ENCODE measurements at places on chromosomes 5 and 9.
A peak's percentile ranks its signal among the peaks of the same experiment; 100 is the strongest.

GRCh38 chr9:5820425-5820824 is 12.5 kb downstream of the ERMP1 start:
- DNase-seq, result no peak

DNA sequence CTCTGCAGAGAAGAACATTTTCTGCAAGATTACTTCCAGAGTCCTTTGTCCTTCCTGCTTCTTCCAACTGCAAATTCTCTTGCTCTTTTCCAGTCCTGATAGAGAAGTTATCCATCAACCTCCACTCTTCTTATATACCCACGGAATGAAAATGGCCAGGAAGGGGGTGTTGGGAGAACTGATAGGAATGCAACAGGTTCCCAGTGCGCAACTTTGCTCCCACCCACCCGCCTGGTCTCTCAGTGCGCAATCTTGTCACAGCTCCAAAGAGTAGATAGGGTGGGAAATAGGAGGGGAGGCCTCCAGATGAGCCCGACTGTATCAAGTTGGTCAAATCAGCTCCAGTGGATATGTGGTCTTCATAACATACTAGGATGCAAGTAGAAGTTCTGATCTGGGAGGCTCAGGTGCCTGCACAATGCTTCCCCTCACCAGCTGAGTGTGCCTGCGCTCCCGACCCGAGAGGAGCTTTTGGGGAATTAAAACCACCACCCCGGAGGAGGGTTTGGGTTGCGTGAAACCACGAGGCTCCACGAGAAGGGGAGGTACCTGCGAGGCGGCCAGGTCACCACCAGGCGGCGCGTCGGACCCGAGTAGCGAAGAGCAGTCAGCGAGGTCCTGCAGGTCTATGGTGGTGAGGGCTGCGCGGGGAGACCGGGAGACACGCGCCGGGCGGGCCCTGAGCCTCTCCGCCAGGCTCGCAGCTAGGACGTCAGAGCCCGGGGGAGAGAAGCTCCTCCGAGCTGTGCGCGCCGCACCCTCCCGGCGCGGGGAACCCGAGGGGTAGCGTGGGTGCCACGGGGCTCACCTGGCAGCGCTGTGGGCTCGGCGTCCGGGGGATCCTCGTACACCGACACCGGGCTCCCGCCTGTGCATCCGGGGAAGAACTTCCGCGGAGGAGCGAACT is 835 bp downstream of the MCIDAS start:
- DNase-seq, result peak; percentile 95

- DNase-seq, result no peak
Measured at GRCh38 chr5:36659411-36659810, 53.0 kb downstream of the SLC1A3 start.

- no peak for DNase-seq
Measured at GRCh38 chr9:113569472-113570060, 106.0 kb downstream of the RGS3 start.

- DNase-seq, result no peak
Measured at GRCh38 chr9:110370315-110370714, 32.7 kb upstream of the TXNDC8 start.

DNA sequence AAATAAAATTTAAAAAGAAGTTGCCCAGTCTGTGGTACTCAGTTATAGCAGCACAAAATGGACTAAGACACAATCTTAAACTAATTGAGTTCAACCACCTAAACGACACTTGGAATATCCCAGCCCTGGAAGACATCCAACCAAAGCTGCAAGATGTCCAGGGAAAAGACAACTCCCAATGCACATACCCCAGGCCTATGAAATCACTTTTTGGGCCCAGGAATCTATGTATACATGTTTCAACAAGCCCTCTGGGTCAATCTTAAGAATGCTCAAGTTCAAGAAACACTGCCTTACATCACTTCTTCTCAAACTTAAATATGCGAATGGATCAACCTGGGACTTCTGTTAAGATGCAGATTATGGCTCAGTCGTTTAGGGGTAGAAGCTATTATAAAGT is 148.6 kb downstream of the ELAVL2 start:
- DNase-seq, result no peak

GRCh38 chr9:8337834-8338766 is 538.5 kb upstream of the DMAC1 start:
- no peak for DNase-seq

- no peak for DNase-seq
Measured at GRCh38 chr9:112038017-112038408, 137.1 kb downstream of the SUSD1 start.

- DNase-seq, result peak; percentile 38
Measured at GRCh38 chr5:139294374-139295165, 1.0 kb downstream of the MATR3 start.

GRCh38 chr9:134509281-134509680 is 132.3 kb upstream of the COL5A1 start:
- DNase-seq, result no peak

- no peak for DNase-seq
Measured at GRCh38 chr9:119951090-119951489, 581.9 kb upstream of the BRINP1 start.

DNA sequence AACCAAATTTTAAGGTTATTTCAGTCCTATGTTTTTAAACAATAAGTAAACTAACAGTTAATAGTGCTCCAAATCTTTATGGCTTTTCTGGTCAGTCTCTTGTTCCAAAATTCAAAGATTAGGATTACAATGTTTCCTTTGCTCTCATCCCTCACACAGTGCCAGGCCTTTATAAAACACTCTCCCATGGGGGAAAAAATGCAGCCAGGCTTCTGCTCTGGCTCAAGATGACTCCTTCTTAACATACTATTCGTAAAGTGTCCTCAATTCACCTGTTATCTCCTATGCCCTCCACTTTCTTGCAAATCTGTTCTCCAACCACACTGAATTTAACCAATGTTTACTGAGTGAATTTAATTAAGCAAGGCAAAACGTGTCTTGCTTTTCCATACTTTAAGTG is 1.4 kb downstream of the CEP120 start:
- no peak for DNase-seq

- no peak for DNase-seq
Measured at GRCh38 chr5:158398360-158399201, 539.6 kb upstream of the CLINT1 start.

- no peak for DNase-seq
Measured at GRCh38 chr5:89991592-89991991, 418.0 kb downstream of the CETN3 start.

DNA sequence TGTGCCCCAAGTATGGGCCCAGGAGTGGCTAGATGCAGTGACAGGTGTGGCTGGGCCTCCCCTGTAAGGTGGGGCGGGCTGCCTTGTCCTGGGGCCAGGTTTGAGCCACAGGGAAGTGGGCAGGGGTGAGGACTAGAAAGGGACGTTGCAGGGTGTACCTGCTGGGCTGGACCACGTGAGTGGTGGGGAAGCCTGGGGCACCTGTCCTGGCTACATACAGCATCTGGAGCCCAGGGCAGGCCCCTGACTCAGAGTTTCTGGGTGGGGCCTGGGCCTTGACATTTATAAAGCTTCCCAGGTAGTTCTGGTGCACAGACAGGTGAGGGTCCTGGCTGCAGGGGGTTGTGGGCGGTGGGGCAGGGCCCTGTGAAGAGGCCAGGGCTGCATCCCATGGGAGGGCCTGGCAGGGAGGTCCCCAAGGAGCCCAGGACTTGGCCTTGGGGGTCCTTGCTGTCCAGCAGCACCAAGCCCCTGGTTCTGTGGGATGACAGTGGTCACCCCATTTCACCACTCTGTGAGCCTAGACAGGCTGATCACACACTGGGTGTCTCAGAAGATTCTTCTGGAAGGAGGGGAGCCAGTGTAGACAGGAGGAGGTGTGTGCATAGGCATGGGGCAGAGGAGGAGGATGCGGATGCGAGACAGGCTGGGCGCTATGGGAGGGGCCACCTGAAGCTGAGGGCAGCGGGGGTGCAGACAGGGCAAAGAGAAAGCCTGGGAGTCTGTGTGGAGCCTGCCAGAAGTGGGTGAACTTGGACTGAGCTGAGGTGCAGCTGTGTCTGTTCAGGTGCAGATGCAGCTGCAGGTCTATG is 94.0 kb downstream of the PHF2 start:
- DNase-seq, result no peak
